ENCODE measurements at places on chromosomes 6 and 20.
A peak's percentile ranks its signal among the peaks of the same experiment; 100 is the strongest.

DNA sequence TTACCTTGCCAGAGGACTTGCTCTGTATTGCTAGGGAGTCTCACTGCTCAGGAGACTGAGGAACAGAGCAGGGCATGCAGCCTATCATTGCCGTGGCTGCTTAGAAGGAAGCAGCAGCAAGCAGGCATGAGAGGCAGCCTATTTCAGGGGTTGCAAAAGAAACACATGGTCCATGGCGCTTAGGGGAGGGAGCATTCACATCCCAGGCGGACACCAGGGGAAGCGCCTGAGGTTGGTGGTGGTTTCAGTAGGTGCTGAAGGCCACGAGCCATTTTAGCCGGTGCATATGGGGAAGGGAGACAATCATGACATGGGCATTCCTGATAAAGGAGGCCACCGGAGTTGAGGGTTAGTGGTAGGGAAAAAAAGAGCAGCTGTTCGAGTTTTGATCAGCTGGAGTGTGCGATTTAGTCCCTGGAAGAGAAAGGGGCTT, 20.9 kb downstream of the FARS2 start:
- DNase-seq = no peak

DNA sequence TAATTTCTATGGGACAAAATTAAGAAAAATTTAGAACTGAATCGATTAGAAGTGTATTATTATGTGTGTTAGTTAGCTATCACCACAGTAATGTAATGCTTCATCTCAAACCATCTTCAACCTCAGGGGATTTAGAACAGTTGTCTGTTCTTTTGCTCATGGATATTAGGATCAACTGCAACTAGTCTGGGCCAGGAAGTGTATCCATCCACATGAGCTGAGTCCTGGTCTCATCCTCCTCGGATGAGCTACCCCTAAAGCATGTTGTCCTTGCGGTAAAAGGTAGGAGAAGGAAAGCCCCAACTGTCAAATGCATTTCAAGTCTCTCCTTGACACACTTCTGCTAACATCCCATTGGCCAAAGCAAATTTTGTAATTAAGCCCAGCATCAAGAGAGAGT, 537.7 kb downstream of the KIF16B start:
- DNase-seq = no peak

DNA sequence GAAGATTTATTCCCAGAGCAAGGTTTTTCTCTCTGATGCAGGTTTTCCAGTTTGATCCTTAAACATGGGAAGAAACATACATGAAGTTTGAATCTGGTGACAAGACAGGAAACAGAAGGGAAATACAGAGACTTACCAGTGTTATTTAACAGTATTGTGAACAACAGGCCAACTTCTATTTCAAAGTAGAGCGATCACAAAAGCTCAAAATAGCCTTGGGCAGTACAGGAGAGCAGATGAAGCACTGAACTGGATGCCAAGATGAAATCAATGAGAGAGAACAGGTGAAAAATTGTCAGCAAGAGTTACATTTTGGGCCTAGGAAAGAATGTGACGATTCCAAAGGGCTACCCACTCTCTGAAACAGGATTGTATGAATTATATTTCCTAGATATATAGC, 114.8 kb upstream of the PTPRK start:
- DNase-seq = no peak

DNA sequence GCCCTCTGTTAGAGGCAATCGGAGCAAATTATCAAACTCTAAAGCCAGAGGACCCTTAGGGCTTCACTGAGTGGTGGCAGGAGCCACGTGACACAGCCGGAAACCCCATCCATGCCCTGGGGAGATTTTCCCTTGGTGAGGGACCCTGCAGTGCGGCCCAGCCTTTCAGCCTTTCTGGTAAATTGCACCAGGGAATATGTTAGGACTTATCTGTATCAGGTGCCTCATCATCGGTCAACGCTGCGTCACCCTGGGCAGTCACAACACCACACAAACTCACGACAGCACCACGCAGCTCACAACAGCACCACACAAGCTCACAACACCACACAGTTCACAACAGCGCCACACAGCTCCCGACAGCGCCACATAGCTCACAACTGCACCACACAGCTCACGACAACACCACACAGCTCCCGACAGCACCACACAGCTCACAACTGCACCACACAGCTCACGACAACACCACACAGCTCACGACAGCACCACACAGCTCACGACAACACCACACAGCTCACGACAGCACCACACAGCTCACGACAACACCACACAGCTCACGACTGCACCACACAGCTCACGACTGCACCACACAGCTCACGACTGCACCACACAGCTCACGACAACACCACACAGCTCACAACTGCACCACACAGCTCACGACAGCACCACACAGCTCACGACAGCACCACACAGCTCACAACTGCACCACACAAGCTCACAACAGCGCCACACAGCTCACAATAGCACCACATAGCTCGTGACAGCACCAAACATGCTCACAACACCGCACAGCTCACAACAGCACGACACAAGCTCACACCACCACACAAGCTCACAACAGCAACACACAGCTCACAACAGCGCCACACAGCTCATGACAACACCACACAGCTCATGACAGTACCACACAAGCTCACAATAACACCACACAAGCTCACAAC, 199.0 kb downstream of the DLL1 start:
- no peak for DNase-seq

DNA sequence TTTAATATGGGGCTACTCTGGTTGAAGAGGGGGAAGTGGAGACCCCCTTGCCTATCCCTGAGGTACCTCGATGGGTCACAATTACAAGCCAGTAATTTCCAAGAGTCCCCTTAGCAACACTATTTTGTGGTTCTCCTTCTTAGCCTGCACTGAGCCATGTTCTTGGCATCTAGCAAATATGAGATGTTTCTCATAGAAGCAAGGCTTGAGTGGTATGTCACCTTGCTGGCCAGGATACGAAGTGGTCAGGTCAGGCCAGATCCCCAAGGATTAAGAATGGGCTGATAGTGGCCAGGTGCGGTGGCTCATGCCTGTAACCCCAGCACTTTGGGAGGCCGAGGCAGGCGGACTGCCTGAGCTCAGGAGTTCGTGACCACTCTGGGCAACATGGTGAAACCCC, 2.1 kb upstream of the GHRH start:
- no peak for DNase-seq

DNA sequence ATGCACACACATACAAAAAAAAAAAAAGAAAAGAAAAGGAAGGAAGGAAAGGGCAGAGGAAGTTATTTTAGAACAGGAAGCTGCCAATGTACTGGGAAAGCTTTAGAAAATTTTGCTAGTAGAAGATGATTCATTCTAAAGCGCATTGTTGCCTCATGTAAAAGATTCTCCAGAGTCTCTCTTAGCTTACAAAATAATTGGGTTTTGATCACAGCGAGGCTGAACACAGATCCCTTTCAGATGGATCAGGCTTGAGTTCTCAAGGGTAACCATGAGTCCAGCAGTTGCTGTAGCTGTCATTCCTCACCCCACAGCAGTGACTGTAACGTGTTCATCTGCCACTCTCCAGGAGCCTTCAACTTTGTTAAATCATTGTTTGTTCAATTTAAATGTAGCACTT, 81.9 kb downstream of the PHACTR2 start:
- no peak for DNase-seq

DNA sequence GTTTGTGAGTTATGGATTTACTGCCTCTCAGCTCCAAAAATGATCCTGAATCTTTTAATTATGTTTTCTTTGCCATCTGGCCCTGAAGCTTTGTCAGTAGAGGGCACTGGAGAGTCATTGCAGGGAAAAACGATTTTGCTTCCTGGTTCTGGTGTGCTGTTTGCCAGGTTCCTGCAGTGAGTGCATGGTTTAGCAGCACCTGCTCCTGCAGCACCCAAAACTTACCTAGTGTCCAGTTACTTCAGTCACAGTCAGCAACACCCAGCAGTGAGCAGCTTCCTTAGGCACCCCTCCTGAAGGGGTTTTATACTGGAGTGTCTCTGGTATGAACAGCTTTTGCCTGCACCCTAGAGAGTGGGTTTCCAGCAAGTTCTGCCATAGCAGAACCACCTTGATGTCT, 6.0 kb upstream of the TRIM26 start:
- peak; percentile 69 for DNase-seq

GRCh38 chr6:20028562-20028961, 183.7 kb downstream of the MBOAT1 start:
- DNase-seq = no peak

DNA sequence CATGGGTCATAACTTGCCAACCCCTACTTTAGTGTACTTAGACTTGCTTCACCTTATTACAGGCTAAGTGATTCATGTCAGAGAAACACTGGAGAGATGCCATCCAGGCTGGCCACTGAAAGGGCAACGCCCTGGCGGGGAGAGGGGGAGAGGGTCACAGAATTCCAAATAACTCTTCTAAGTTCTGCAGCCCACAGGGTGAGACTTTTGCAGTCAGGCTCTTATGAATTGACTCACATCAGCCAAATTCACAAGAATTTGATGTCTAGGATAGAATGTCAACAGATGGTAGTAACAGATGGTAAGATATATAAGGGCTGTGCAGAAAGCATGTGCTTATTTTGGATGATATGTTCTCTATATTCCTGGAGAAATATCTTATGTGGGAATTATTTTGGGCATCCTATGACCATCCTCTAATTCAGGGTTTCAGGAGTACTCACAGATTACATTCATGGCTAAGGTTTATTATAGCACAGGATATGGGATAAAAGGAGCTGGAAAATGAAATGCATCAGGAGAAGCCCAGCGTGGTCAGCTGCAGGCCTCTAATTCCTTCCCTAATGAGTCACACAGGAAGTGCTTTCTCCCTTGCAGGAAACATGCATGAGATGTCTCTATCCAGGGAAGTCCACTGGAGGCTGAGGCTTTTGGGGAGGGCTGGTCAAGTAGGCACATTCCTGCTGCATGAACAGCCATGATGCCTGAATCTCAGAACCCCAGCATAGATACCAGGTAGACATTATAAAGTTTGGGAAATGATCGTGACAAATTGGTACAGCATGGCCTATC, 58.7 kb upstream of the RIN2 start:
- DNase-seq = no peak

Data from activated CD4-positive, alpha-beta T cell treated with anti-CD3 and anti-CD28 coated beads for 36 hours (primary cell).